AG09309 (cell line): ENCODE measurements at places on chromosomes 1 and 21.

DNA sequence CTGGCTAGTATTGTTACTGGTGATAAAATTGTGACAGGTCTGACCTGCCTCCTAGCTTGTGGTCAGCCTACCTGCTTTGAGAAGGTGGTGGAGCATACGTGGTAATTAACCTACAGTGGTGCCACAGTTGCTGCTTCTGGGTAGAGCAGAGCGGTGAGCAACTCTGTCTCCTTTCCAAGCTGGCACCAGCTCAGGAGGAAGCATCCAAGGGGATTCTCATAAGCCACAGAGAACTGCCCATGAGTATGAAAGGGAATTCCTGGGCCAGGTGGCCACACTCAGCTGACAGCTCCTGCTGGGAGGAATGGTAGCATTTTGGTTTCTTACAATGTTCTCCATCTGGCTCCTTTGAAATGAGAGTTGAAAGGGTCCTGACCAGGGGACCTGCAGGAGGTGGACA is 39.4 kb downstream of the ATP2B4 start:
- DNase-seq = no peak

DNA sequence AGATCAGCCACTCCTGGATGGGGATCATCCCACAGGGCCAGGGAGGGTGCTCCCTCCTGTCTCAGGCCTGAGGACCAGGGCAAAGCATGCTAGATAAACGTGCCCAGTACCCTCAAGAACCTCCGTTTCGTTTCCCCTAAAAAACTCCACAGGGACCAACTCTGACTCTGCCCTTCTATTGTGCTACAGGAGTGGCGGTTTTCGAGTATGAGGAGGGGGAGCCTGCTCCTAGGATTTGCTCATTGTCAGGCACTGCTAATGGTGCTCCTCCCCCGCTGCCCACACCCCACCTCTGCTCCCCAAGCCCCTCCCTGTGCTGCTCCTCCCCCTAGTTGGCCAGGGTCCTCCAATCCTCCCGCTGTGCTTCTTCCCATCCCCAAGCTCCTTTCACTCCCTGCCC is 32.0 kb downstream of the PGBD5 start:
- DNase-seq = no peak

DNA sequence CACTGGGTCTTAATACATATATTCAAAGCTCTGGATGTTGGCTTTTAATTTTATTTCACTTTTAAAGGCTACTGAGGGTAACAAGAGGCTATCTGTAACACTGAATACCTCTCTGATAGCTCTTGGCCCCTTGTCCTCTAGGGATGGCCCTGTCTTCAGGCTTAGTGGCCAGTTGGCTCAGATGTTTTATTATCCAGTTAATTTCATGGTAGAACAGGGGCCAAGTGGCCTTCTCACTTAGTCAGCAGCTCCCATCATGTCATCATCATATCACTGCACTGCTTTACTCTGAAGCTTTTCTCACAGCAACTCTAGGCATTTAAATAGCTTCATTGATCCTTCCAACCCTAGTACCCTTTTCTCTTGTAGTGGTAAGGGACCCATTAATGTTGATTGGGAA is 40.2 kb upstream of the MACF1 start:
- no peak for DNase-seq

DNA sequence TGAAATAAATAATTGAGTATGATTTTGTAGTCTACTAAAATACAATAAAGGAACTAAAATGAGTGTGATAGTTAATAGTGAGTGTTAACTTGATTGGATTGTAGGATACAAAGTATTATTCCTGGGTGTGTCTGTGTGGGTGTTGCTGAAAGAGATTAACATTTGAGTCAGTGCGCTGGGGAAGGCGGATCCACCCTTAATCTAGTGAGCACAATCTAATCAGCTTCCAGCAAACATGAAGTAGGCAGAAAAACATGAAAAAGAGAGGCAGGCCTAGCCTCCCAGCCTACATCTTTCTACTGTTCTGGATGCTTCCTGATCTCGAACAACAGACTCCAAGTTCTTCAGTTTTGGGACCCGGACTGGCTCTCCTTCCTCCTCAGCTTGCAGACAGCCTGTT is 1716.6 kb downstream of the MRPL39 start:
- no peak for DNase-seq
